ENCODE measurements at places on chromosomes 1 and 21.

DNA sequence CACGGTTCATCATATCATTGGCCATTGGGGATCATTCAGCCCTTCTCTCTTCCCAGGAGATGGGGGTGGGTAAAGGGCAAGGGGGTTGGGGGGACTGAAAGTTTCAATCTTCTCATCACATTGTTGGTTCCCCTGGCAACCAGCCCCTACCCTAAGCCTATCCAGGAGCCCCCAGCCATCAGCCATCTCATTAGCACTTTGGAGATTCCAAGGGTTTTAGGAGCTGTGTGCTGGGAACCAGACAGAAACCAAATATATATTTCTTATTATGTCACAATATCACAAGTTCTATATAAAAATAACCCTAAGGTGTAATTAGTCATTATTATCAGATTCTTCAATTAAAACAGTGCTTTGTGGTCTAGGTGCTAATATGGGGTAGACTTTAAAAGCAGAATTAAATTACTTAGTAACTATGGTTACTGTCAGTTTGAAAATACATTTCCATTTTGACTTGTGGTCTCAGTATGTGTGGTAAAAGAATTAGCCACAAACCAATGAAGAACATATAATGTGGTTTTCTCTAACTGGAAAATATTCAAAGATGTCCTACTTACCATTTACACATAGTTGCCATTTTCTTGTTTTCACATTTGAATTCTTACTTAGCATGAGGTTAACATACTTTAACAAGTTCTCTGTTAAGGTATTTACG, 28.1 kb downstream of the IL23R start:
- no peak for DNase-seq

DNA sequence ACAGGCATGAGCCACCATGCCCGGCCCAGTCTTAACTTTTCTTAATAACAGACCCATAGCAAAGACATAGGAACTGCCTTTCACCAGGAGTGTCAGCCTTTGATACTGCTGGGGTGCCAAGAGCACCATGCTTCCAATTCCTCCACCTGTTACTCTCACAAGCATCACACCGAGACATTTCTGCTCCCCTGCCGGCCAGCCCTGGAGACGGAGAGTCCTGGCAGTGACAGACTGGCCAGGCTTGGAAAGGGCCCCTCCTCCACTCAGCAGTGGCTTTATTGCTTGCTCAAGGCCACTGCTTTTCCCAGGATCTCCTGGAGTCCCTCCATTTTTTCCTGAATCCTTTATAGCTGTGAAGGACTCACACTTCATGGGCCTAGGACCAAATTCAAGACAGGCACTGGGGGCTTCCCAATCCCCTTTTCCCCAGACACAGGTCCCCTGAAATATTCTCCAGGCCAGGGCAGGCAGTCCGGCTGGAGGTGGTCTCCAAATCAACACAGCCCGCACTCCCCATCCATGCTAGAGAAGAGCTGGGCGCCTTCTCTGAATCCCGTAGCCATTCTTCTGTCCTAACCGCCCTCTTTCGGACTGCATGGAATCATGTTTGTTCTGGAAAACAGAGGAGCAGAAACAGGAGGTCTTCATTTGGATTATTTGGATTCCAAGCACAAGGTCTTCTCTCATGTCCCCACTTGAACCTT, 25.5 kb upstream of the PTPRF start:
- DNase-seq, result no peak

GRCh38 chr1:24981631-24982005, 51.5 kb upstream of the RUNX3 start:
- no peak for DNase-seq

DNA sequence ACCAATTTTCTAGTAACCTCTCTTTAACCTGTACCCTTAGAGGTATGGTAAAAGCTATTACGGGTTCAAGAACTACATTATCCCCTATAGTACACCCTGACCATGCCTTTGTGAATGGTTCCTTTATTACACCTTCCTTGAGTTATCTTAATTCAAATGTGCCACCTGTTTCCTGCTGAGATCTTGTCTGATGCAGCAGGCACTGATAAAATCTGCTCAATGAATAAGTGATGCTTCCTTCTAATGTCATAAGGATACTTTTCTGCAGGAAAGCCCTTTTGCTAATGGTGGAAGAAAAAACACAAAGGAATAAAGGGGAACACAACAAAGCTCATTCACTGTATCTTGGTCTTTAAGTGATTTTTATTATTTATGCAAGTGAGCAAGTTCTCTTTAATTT, 25.8 kb downstream of the INTS7 start:
- no peak for DNase-seq

DNA sequence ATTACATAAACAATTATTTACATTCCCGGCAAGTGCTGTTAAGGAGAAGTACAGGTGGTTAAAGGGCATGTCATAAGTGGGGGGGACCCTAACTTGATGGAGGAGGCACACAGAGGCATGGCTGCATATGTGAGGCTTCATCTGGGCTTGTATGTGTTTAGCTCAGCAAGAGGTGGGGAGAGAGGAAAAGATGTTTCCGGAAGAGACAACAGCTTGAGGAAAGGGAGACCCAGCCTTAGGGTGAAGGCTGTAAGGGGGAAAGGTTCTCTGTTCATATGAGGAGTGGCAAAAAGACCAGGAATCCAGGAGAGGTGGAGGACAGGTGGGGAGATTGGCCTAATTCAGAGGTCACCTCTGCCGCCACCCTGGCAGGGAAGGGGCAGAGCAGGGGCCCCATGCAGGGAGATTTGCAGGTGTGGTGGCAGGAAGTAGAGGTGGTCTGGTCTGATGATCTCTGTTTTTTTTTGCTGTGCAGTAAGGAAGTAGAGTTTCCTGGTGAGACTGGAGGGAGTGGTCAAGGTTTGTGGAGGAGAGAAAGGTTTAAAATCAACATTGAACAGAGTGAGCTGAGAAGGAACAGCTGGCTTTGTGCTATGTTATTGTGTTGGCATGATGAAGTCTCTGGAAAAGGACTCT, 9.0 kb downstream of the TRAF5 start:
- no peak for DNase-seq

- DNase-seq, result no peak
Measured at GRCh38 chr1:41780322-41780721, 138.4 kb downstream of the HIVEP3 start.

- no peak for DNase-seq
Measured at GRCh38 chr1:106748606-106749005, 307.9 kb upstream of the PRMT6 start.

DNA sequence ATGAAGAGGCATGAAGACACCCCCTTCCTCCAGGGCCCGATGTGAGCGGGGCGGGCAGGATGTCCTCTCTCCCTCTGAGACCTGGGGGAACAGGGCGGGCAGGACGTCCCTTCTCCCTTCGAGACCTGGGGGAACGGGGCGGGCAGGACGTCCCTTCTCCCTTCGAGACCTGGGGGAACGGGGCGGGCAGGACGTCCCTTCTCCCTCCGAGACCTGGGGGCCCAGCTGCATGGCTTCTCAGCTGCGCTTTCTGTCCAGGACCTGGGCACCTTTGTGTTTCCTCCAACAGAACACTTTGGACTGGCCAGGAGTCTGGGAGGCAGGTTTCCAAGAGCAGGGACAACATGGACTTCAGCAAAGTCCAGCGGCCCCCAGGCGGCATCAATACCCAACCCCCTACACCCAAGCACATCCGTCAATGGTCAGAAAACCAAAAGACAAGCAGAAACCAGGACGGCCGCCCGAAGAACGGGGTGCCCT, 30.8 kb upstream of the ADARB1 start:
- DNase-seq, result no peak

GRCh38 chr1:2344744-2345296, 46.5 kb downstream of the MORN1 start:
- no peak for DNase-seq

- DNase-seq, result no peak
Measured at GRCh38 chr21:33608559-33608958, 20.1 kb upstream of the DONSON start.

All from renal pelvis (tissue), 12 donors.